Sigmoid colon (tissue), 7 donors: ENCODE measurements at places on chromosomes 6 and 20.

- no peak for DNase-seq
These were observed 23.8 kb upstream of the FAM217A start for GRCh38 chr6:4102687-4103244.

- no peak for DNase-seq
These were observed 58.2 kb downstream of the PIGU start for GRCh38 chr20:34618676-34619075.

DNA sequence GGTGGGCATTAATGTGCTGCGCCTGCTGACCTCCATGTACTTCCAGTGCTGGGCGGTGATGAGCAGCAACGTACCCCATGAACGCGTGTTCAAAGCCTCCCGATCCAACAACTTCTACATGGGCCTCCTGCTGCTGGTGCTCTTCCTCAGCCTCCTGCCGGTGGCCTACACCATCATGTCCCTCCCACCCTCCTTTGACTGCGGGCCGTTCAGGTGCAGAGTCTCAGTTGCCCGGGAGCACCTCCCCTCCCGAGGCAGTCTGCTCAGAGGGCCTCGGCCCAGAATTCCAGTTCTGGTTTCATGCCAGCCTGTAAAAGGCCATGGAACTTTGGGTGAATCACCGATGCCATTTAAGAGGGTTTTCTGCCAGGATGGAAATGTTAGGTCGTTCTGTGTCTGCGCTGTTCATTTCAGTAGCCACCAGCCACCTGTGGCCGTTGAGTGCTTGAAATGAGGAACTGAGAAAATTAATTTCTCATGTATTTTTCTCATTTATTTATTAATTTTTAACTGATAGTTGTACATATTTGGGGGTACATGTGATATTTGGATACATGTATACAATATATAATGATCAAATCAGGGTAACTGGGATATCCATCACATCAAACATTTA lies 35.2 kb upstream of the NOP56 start:
- no peak for DNase-seq

DNA sequence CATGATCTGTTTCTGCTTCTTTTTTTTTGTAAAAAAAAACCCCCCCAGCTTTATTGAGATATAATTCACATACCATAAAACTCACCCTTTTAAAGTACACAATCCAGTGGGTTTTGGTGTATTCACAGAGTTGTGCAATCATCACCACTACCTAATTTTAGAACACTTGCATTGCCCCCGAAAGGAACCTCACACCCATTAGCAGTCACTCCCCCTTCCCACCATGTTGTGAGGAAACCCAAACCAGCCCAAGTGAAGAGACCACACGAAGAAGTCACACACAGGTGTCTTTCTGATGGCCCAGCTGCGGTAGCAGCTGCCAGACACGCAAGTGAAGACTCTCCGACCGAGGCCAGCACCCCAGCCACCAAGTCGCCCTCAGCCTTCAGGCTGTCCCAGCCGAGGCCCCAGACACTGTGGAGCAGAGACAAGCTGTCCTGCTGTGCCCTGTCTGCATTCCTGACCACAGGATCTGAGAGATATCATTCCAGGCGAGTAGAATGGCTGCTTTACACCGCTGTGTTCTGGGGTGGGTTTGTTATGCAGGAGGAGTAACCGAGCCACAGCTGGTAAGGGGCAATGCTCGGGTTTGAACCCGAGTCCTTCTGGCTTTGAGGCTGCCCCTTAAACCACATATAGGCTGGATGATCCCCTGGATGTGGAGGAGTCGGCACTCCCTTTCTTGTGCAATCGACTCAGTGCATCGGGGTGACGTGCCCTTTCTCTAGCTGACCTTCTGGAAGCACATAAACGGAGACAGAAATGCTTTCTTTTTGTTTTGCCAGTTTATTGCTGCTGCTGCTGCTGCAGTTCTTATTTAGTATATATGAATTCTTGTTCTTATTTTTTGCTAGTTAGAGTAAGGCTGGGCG lies 59.1 kb upstream of the PTPN1 start:
- peak; percentile 82 for DNase-seq

GRCh38 chr6:12311106-12311505 lies 20.9 kb downstream of the EDN1 start:
- no peak for DNase-seq

DNA sequence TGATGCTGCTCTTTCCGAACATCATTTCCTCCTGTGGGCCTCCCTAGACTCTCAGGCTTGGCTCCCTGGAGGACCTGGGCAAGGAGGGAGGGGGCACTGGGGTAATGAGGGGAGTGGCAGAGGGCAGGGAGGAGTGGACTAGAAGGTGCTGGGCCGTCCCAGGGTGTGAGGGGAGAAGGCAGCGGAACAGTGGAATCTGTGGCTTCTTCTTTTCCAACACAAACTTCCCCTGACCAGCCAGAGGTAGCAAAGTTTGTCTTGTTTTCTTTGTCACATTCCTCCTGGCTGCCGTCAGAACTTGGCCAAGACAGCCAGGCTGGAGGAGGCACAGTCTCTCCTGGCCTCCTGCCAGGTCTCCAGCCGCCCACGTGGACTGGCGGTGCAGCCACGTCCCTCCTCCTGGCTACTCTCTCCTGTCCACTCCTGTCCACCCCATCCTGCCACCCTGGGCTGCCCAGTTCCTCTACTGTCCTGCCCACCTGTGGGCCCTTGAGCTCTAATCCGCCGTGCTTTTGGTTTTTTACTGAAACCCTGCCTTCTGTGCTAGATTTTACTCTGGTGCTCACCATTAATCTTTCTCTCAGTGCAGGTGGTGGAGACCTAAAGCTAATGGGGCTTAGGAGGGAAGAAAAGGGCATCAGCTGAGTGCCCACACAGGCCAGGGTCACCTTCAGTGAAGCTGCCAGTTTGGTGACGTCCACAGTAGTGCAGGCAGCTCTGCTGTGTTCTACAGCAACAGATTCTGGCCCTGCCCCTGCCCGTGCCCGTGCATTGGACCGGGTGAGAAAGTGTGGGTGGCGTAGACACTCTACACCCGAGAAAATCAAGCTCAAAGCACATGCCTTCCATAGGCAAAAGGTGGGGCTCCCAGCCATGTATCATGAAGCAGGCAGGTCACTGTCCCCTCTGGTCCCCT lies 2.8 kb upstream of the CDSN start:
- DNase-seq, result peak; percentile 89

GRCh38 chr6:44868910-44869309 lies 459.2 kb upstream of the RUNX2 start:
- DNase-seq, result no peak
